ENCODE measurements at places on chromosomes 6 and 20.

DNA sequence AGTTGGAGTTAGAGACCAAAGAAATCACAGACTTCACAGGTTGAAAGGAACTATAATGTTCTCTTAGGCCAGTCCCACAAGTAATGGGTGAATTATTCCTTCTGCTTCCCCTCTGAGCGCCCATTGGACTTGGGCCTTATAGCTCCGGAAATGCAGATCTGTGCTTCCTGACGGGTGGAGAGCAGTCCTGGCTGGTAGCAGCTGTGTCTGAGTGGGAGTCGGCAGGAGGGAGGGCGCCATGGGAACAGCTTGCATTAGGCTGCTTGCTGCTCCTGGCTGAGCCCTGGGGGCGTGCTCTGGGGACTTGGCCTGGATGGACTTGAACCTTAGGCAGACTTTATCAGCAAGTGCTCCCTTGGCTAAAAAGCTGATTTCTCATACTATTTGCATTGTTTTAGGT, 18.4 kb upstream of the NUP153 start:
- no peak for DNase-seq

GRCh38 chr6:34597605-34598353, 41.6 kb upstream of the SPDEF start:
- DNase-seq = no peak

DNA sequence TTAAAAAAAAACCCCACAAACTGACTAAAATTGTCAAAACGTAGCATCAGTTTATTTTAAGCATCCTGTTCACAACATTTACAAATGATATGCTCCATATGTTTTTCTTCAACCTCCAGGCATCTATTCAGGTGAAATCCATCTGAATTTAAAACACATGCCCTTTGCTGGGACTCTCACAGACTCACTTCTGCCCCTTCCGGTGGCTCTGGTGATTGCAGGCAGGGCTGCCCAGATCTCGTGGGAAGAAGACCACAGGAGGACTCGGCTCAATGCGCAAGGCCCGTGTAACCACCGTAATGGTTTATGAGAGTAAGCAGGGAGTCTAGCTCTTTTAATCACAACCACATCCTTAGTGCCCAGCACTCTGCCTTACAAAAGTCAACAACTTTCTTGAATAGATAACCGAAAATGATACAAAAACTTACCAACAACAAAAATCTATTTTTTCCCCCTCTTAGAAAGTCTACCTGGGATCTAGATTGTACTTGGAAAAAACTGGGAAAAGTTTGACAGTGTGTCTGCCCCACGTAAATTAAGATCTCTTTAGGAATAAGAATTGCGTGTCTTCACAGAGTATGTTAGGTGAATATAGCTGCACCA, 139.1 kb downstream of the KIF16B start:
- DNase-seq = peak; percentile 26

- DNase-seq = peak; percentile 37
These were observed 1.0 kb downstream of the SALL4 start for GRCh38 chr20:51801122-51801822.

- no peak for DNase-seq
These were observed 68.8 kb downstream of the RFX6 start for GRCh38 chr6:116945809-116946208.

DNA sequence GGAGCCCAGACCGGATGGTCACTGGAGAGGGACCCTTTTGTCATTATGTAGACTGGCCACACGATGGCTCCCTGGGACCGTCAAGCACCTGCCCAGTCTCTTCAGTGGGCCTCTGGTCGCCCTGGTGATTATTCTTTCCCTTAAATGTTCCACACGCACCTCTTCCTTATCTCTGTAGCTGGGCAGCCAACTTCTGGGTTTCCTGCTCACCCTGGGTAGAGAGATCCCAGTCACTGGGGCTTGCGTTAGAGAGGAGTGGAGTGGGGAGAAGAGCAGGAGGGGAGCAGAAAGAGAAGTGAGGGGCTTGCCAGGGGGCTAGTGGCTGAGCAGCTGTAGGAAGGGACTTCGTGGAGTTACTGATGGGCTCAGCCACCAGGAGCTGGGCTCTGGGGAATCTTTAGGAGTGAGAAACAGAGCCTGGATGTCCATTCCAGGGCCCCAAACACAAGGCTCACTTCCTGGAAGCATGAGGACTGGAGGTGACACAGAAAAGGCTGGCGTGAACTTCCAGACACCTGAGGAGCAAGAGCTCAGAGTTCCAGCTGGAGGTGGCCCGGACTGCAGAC, 150.1 kb downstream of the DHX35 start:
- DNase-seq = peak; percentile 78

DNA sequence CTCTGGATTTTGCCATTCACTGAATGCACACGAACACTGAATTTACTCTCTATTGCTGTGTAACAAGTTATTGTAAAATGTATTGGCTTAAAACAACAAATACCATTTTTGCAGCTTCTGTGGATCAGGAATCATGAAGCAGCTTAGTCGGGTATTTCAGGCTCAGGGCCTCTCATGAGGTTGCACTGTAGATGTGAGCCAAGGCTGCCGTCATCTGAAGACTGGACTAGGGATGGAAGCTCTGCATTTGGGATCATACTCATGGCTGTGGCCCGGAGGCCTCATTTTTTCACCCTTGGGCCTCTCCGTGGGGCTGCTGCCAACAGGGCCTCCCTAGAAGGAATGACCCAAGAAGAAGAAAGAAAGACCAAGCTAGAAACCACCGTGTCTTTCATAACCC, 492.4 kb upstream of the CDH4 start:
- DNase-seq = no peak

DNA sequence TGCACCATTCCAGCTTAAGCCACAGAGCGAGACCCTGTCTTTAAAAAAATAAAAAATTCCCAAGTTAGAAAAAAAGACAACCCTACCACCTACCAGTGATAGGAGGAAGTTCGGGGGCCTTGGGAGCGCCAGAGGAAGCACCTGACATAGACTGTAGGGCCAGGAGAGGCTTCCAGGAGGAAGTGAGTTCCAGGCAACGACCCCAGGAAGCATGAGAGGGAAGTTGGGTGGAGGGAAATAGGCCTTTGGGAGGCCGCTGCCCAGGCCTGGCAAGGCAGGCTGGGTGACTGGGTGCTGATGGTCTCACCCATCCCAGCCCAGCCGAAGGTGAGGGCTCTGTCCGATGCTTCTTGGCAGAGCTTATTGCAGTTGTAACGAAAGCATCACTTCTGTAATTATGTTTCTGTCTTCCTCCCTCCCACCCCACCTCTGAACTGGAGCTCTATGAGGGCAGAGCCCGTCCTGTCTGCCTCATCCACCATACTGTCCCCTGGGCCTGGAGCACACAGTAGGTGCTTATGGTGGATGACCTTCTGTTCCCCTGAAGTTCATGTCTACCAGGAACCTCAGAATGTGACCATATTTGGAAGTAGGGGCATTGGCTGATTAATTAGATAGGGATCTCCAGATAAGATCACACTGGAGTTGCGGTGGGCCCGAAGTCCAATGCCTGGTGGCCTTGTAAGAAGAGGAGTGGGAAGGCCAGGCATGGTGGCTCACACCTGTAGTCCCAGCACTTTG, 54.1 kb downstream of the UBE2V1 start:
- DNase-seq = no peak

DNA sequence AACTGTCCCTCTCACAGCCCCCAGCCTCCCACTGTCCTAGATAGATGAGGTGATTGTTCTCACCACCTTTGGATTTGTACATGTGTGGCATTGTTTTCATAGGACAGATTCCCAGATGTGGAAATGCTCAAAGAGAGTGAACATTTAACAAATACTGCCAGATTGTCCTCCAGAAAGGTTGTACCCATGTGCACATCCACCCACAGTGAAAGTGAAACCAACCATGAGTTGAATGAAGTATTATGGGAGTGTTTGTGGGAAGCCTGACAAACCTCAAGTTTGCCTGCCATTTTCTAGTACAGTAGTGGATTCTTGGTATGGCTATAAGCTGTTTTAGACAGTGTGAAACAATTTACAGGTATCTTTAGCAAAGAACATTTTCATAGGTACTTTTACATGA, 42.7 kb downstream of the ANKRD6 start:
- DNase-seq = no peak

- no peak for DNase-seq
These were observed 280.3 kb downstream of the CDC5L start for GRCh38 chr6:44667668-44668390.

GRCh38 chr6:168196881-168197635, 118.0 kb upstream of the FRMD1 start:
- DNase-seq = no peak

- no peak for DNase-seq
These were observed 79.8 kb upstream of the TRAF3IP2 start for GRCh38 chr6:111685526-111685925.

DNA sequence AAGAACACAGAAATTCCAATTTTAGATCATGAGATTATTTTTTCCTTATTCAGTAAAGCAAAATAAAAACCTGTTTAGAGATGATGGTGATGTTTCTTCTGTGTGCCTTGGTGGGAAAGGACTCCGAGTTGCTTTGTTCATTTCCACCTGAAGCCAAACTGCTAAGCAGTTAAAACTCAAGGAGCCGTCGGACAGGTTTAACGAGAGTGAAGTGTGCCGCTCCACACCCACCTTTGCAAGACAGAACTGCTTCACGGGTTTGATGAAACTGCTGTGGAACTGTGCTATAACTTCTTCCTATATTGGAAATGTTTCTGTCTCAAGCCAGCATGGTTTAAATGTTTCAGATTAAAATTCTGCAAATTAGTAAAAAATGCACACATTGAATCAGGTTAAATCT, 9.2 kb upstream of the DSP start:
- DNase-seq = no peak

GRCh38 chr6:79632580-79632979, 1.5 kb downstream of the SH3BGRL2 start:
- DNase-seq = no peak

- DNase-seq = no peak
These were observed 1.5 kb downstream of the PTPRT start for GRCh38 chr20:43188234-43188653.

GRCh38 chr6:55853008-55854001, 22.1 kb downstream of the BMP5 start:
- no peak for DNase-seq

- DNase-seq = no peak
These were observed 3.6 kb upstream of the MYLK2 start for GRCh38 chr20:31815408-31816188.

- no peak for DNase-seq
These were observed 404.7 kb downstream of the TAF4 start for GRCh38 chr20:61661025-61661424.

DNA sequence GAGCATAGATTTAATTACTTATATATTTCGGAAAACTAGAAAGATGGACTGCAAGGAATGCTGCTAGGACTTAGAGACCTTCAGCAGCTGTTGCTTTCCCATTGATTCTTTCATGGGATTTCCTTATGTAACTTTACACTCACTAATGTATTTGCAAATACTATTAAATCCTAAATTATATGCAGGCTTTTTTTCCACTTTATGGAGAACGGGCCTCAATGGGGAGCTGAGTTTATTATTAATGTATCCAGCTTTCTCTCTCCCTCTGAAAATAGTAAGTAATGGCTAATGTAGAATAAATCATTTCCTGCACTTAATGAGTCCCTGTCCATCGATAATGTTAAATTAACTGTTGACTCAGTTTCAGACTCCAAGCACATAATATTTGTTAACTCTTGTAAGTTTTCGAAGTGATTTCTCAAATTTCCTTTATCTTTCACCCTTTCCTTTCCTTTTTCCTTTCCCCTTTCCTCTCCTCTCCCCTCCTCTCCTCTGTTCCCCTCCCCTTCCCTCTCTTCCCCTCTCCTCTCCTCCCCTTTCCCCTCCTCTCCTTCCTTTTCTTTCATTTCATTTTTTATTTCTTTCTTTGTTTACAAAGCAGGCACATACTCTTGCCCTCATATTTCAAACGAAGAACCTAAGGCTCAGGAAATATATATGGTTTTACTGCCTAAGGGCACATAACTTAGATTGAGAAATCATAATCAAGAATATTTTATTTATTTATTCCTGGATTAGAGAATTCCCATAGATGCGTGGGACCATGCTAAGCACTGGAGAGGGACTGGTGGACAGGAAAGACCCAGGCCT, 503.6 kb downstream of the MMUT start:
- DNase-seq = no peak

DNA sequence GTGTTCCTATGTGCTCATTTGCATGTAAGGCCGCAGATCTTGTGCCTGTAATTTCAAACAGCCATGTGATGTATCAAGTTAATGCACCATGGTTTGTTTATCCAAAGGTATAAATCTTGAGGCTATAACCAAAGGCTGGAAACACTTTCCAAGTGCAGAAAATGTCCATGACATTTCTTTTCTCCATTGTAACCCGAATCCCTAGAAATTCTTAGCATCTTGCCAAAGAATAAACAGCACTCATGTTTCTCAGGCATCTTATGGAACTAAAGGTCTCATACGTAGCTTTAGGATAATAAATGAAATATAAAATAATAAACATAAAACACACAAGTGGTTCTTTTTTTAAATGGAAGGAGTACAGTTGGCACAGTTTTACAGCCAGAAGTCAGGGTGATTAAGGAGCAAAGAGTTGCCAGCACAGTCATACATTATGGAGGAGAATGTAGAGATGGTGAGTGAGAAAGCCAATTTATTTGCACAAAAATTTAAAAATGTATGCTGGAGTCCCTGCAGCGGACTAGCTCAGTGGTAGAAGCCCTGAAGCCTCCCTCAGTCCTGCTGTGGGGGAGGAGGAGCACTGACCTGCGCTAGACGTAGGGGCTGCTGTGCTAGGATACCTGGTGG, 18.0 kb downstream of the CDH26 start:
- no peak for DNase-seq

GRCh38 chr6:156628805-156629204, 148.4 kb upstream of the ARID1B start:
- DNase-seq = no peak

- no peak for DNase-seq
These were observed 68.6 kb downstream of the SGK1 start for GRCh38 chr6:134249239-134249758.

GRCh38 chr6:31819871-31820299, 4.5 kb downstream of the HSPA1A start:
- no peak for DNase-seq

- DNase-seq = peak; percentile 30
These were observed 52.5 kb downstream of the ALDH5A1 start for GRCh38 chr6:24547243-24547642.

GRCh38 chr20:50120935-50121693, 8.2 kb upstream of the UBE2V1 start:
- DNase-seq = no peak

- DNase-seq = no peak
These were observed 166.5 kb downstream of the SMOC2 start for GRCh38 chr6:168607272-168608112.

GRCh38 chr6:146336191-146336590, 207.4 kb upstream of the RAB32 start:
- no peak for DNase-seq

DNA sequence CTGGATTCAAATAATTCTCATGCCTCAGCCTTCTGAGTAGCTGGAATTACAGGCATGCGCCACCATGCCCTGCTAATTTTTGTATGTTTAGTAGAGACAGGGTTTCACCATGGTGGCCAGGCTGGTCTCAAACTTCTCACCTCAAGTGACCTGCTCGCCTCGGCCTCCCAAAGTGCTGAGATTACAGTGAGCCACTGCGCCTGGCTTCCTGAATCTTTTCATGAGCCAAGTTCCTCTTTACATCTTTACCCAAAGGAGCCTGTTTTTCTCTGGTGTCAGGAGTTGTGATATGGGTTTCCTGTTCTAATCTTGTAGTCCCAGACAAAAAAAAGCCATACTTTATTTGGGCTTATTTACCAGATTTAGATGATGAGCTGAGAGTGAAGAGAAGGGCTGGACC, 34.4 kb downstream of the PCNA start:
- DNase-seq = no peak

- no peak for DNase-seq
These were observed 526.6 kb upstream of the MARCKS start for GRCh38 chr6:113330636-113330946.
